SK-N-MC (cell line): ENCODE measurements at places on chromosomes 5 and 9.

DNA sequence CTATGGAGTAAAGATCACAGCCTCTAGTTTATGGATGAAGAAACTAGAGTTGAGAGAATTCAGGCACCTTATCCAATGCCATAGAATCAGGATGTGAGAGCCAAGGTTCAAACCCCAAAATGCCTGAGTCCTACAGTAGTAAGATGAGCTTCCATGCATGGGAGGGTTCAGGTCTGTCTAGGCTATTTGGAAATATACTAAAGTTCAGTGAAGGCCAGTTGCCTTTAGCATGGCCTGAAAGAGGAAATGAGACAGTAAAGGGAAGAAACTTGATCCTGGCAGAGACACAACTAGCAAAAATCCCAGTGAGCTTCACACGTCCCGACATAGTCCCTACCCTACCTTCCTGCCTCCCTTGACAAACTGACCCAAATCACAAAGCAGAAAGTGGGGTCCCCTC is 317.0 kb downstream of the RASEF start:
- no peak for DNase-seq

DNA sequence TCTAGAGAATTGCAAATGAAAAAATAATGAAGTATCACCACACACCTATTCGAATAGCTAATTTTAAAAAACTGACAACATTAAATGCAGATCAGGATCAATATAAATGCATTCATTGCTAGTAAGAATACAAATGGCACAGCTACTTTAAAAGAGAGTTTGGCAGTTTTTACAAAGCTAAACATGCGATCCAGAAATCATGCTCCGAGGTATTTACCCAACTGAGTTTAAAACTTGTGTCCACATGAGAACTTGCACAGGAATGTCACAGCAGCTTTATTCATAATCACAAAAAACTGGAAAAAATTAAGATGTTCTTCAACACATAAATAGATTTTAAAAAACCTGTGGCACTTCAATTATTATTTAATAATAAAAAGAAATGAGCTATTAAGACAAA is 345.5 kb upstream of the TRPC7 start:
- no peak for DNase-seq

- no peak for DNase-seq
Observed at GRCh38 chr9:109639674-109640579, 140.1 kb upstream of the PALM2AKAP2 start.

GRCh38 chr5:68216245-68217046 is 890 bp downstream of the PIK3R1 start:
- no peak for DNase-seq

GRCh38 chr5:150121448-150122157 is 34.0 kb downstream of the PDGFRB start:
- no peak for DNase-seq

- DNase-seq: no peak
Observed at GRCh38 chr5:15440434-15440833, 59.5 kb upstream of the FBXL7 start.

- no peak for DNase-seq
Observed at GRCh38 chr5:43309637-43310036, 3.6 kb downstream of the HMGCS1 start.

GRCh38 chr5:144040615-144041305 is 129.7 kb downstream of the YIPF5 start:
- no peak for DNase-seq

DNA sequence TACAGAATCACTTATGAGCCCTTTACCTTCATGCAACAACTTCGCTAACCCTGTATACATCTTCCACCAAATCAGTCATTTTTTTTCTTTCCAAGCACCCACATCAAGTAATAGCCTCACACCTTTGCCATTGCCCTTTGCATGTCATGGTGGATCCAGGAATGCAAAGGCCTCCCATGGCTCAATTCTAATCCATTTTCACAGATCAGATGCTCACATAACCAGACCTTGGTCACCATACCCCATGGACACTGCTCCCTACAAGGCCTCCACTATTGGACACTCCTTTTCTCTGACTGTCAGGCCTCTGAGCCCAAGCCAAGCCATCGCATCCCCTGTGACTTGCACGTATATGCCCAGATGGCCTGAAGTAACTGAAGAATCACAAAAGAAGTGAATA is 179.5 kb downstream of the RASEF start:
- no peak for DNase-seq

- no peak for DNase-seq
Observed at GRCh38 chr5:9686216-9686615, 56.1 kb upstream of the TAS2R1 start.

- DNase-seq: no peak
Observed at GRCh38 chr9:114500697-114501292, 4.5 kb downstream of the WHRN start.

DNA sequence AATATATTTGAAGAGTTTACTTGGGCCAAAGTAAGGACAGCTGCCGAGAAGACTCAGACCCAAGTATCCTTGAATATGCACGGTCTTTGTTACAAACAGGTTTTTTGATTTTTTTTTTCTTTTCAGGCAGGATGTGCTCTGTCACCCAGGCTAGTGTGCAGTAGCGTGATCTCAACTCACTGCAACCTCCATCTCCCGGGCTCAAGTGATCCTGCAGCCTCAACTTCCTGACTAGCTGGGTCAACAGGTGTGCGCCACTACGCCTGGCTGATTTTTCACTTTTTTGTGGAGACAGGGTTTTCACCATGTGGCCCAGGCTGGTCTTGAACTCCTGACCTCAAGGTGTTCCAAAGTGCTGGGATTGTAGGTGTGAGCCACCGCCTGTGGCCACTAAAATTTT is 27.4 kb downstream of the JMY start:
- no peak for DNase-seq

DNA sequence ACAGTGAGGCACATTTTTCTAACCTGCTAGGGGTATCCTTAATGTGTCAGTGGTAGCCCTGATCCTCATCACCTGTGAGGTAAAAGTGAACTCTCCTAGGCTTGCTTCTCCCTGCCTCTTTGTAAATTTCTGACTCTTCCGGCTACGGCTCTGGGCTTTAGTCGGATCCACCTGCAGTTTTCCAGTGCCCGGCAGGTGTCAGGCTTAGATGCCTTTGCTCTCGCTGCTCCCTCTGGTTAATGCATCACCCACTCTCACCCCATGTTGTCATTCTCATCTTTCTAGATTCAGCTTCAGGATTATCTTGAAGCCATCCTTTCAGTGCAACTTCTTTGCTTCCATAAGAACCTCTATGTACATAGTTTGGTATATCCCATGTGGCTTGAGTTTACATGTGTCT is 3.6 kb downstream of the CEP78 start:
- DNase-seq: no peak

- DNase-seq: no peak
Observed at GRCh38 chr9:88990041-88990728, 1.1 kb upstream of the S1PR3 start.

GRCh38 chr9:92564982-92565381 is 29.2 kb upstream of the ECM2 start:
- no peak for DNase-seq

DNA sequence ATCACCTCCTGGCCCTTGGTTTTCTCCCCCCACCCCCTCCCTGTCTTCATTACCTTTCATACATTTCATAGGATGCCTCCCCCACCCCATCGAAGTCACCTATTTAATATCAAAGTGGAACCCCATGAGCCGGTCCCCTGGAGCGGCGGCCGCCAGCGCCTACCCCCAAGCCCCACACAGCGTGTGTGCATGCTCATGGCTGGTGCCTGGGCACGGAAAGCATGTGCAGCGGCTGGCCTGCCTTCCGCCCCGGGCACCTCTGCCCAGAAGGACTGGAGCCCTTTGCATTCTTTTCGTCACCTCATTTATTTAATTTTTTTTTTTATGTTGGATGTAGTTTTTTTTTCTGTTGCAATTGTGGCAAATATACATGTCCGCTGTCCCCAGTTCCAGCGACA is 116.2 kb downstream of the WNK2 start:
- no peak for DNase-seq

DNA sequence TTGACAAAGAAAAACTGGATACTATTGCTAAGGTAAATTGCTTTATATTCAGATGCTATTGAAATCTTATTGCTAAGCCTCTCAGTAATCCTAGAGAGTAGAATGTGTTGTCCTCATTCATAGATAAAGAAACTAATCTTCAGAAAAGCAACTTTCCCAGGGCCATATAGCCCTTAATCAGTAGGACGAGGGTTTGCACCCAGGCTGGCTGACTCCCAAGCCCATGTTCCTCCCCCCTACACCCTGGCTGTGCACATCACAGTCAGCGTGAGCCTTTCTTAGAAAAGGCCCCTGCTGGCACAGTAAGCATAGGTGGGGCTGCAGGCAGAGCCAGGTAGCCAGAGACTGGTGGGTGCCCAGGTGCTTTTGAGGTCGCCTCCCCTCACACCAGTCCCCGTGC is 15.8 kb upstream of the GLIPR2 start:
- DNase-seq: no peak

- DNase-seq: no peak
Observed at GRCh38 chr9:2178034-2178734, 163.0 kb downstream of the SMARCA2 start.

- peak; percentile 45 for DNase-seq
Observed at GRCh38 chr5:16552666-16553343, 64.0 kb downstream of the RETREG1 start.

DNA sequence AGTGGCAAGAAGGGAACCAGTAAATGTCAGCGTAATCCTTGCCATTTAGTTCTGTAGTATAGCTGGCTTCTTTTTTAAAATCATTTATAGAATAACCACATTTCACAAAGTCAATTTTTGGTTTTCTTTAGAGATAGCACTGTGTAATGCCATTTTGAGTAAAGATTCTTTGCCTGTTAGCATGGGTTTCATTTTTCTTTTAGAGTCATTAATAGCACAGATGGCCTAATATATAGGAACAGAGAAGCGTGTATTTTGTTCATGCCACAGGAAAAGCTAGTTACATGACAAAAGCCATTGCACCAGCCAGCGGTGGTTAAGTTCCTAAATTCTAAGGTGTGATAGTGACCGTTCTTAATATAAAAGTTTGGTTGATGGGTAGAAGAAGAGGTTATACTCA is 1363.9 kb downstream of the MAT2B start:
- DNase-seq: no peak

DNA sequence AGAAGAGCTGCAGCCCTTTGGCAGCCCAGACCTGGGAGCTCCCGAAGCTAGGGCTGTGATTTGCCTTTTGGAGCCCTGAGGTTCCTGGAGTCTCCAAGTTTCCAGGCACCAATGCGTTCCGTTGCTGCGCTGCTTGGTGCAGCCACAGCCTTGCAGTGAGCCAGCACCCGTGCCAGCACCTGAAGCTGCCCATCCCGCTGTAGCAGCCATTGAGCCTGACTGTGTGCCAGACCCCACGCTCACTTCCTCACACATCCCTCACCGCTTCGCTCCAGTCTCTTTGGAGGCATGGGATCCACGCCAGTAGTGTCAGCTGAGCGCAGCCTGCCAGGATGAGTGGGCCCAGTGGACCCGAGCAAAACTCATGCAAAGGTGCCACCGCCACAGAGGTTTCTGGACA is 22.5 kb upstream of the C9orf72 start:
- DNase-seq: no peak

DNA sequence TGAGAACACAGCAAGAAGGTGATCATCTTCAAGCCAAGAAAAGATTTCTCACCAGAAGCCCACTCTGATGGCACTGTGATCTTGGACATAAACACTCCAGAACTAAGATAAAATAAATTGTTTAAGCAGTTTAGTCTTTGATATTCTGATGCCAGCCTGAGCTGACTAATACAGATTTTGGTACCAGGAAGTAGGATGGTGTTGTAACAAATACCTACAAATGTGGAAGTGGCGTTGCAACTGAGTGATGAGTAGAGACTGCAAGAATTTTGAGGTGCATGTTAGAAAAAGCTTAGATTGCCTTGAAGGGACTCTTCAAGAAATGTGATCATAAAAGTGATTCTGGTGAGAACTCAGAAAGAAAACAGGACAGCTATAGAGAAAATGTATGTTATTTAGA is 592.4 kb upstream of the DAB2 start:
- no peak for DNase-seq

- DNase-seq: no peak
Observed at GRCh38 chr5:158461240-158461854, 602.4 kb upstream of the CLINT1 start.

DNA sequence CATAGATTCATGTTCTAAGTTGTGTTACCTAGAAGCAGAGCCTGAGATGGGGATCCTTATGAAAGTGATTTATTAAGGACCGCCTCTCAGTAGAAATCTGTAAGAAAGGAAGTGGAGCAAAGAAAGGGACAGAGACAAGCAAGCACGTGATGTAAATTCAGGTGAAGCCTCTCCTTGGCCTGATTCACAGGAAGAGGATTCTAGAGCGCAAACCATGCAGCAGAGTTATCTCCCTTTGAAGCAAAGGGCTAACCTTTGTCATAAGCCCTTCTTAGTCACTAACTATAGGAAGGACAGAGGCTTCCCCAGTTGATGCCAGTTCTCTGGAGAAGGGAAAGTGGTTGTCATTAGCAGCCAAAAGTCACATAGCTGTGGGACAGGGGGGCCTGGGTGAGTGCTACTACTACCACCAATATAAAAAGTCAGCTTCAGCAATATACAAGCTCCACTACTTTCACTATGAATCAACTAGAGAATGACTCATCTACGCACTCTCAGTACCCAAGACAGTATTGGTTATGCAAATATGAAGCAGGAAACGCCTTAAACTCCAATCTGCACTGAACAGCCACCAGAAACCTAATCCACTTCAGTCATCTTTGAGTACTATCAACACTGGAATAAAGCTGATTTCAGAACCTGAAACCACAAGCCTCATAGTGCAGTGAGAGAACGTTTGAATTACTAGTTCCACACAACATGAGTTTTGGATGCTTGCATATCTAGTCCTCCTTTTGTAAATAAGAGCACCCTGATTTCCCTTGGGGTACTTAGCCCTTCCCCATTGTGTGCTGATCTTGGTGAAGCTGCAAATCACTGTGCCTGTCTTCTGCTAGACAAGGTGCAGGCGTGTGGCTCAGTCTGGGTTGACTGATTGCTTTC is 162.7 kb downstream of the ZNF608 start:
- no peak for DNase-seq

- DNase-seq: no peak
Observed at GRCh38 chr9:18588002-18588401, 114.0 kb downstream of the ADAMTSL1 start.

DNA sequence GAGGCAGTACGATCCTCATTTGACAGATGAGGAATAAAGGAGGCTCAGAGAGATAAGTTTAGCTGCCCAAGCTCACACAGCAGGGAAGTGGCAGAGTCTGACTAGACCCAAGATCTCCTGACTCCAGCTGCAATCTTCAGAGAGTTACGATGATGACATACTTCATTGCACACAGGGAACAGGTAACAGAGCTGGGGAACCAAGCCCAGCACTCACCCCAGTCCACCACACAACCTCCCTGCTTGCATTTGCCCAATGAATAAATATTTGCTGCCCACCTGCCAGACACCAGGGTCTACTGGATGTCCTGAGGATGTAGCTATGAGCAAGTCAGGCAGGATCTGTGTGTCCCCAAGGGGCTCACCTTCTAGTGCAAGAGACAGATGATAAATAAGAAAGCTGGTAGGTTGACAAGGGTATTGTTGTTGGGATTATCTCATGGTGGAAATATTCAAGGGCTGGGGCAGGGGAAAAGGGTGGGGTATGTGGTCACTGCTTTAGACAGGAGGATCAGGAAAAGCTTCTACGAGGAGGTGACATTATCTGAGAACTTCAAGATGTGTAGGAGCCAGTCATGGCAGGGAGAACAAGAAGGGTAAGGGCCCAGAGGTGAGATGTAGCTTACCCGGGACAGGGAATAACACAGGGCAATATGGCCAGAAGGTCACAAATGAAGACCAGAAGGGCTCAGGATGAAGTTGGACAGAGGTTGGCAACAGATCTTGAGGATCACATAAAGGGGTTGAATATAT is 28.6 kb upstream of the CPEB4 start:
- DNase-seq: no peak

- DNase-seq: no peak
Observed at GRCh38 chr9:115956371-115956770, 197.2 kb upstream of the PAPPA start.
